C1 segment of cervical spinal cord (tissue), 14 donors: ENCODE measurements at places on chromosomes 16 and 17.
A peak's percentile ranks its signal among the peaks of the same experiment; 100 is the strongest.

DNA sequence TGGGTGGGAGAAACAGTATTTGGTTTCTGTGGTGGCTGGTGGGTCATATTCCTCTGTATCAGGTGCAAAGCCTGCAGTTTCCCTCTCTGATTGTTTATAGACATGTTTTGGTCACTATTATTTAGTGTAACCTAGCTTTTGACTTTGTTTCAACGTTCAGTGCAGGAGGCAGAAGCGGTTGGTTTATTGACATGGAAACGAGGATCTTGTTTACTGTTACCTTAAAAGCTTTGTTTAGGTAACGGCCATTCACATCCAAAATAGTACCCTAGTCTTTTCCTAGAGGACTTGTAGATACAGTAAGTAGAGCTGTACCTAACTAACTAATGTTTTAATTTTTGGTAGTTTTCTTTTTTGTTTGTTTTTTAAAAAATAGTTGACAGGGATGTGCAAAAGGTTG lies 3.5 kb downstream of the MSI2 start:
- DNase-seq, result no peak

- no peak for DNase-seq
These were observed 4.2 kb downstream of the IRX3 start for GRCh38 chr16:54282202-54282927.

DNA sequence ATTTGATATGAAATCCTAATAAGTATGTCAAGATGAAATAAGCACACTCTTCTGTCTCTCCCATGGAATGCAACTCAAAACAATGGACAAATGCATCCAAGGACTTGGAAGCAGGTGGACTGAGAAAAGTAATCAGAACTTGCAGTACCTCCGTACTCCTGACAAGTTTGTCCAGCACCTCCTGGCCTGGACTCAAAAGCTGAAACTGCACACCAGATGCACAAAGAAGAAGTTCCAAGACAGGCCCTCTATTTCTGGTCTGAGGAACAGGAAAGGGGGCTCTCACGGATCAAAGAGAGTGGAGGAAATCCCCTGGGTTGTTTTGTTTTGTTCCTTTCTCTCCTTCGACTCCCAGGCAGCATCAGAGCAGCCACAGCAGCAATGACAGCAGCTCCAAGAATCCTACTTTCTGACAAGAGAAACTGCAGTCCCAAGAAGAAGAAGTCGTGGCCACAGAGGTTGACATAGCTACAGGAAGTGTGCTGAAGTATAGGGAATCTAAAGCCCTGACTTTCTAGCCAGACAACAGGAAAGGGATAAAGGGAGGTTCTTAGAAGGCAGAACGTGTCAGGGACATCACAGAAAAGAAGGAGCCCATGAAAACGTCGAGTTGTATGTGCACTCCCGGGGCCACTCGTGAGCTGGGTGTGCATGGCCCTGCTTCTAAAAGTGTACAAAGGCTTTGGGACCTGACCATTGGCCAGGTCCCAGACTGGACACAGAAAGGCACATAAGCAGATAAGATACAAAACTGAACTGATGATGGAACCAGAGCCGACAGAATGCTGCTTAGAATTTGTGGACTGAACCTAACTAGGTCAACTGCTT lies 29.3 kb downstream of the AKAP10 start:
- DNase-seq, result no peak

DNA sequence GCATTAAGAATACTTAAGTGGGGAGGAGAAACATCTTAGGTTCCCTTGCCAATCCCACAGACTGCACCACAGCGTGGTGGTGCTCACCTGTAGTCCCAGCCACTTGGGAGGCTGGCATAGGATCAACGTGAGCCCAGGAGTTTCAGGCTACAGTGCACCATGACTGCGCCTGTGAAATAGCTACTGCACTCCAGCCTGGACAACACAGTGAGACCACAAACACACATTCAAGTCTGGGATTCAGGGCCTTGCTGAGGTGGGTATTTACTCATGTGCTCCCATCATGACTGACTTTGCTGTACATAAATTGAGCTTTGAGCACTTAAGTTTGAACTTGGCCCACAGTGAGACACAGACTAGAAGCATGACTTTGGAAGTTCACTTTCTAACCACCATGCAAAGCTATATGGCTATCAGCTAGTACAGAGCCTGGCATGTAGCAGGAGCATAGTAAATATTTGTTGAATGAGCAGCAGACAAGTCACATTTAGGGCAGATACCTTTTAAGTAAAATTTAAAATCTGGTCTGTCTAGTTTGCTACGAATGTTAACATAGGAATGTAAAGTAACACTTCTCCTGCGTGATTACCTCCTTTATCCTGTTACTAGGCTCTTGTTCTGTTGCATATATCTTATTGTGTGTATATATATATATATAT lies 33.5 kb downstream of the CEP95 start:
- no peak for DNase-seq

DNA sequence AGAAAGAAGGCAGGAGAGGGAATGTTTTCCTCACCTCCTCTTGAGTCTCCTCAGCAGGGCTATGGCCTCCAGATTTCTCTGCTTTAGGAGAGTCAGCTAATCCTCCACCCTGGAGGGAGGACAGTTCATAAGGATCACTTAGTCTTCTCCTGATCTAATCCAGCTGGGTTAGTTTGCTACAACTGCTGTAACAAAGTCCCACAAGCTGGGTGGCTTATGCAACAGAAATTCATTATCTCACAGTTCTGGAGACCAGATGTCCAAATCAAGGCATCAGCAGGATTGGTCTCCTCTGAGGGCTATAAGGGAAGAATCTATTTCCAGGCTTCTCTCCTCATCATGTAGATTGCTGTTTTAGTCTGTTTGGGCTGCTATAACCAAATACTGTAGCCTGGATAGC lies 40.6 kb upstream of the XYLT1 start:
- DNase-seq, result no peak

GRCh38 chr16:77974883-77975282 lies 47.5 kb upstream of the CLEC3A start:
- no peak for DNase-seq

- DNase-seq, result no peak
These were observed 90.7 kb upstream of the CREBBP start for GRCh38 chr16:3971261-3971660.

DNA sequence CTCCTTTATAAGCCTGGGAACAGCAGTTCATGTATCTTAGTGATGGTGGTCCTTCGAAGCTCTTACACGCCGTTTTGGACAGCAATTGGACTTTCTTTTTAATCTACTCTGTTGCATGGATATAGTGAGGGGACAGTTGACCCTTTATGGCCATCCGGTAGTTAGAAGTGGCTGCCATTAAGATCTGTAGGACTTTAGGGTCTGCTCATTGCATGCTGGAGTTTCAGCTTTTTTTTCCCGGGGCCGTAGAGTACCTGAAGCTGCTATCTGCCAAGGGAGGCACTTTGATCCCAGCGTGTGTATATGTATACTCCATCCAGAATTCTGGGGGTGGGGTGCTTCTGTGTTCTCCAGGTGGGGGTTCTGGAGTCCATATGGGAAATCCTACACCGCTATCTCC lies 1.2 kb downstream of the CYB5D1 start:
- DNase-seq, result no peak

DNA sequence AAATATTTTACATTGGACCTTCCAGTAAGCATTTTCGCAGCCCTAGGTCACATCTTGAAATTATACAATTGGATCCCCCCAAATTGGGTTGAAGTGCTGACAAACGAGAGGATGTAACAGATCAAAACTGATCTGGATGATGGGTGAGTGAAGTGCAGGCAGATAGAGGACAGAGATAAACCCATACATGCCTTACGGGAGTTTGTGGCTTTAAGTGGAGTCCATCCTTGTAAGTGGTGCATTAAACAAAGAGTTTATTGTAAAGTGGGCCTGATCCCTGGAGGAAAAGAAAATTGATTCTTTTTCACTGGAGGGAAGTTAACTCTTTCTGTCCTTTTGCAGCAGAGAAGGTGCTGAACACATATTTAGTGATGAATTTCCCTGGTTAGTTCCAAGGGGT lies 39.0 kb upstream of the KCNJ2 start:
- no peak for DNase-seq

- DNase-seq, result no peak
These were observed at the start of gene HOXB9 for GRCh38 chr17:48626245-48627117. Gene HOXB9 (minus strand): TSS chr17:48626358. CDS start chr17:48626269, 89 bp downstream.

GRCh38 chr16:15757077-15757386 lies 99.8 kb downstream of the MYH11 start:
- no peak for DNase-seq

GRCh38 chr17:37430051-37430627 lies 23.5 kb downstream of the TADA2A start:
- no peak for DNase-seq

- no peak for DNase-seq
These were observed 302.9 kb downstream of the CPPED1 start for GRCh38 chr16:12500771-12501170.

DNA sequence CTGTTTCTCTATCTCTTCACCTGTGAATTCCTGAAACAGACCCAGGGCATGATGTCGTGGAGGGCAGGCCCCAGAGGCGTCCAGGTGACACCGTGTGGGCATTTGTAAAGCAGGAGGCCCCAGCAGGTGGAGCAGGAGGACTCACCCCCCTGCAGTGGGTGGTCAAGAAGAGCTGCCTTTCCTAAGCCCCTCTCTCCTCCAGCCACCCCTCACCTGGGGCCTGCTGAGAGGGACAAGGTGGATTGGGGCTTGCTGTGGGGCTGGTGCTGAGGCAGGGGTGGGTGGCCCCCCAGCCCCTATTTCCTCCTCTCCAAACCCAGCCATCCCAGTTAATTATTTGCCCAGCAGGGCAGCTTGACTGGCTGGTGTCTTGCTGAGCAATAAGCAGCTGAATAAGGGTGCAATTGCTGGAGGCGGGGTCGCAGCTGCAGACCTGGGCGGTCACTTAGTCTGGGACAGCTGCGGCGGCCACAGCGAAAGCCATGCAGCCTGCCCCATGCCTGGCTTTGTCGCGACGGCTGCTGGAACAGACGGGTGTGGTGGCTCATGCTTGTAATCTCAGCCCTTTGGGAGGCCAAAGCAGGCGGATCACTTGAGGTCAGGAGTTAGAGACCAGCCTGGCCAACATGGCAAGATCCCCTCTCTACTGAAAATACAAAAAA lies 56.4 kb downstream of the JPH3 start:
- DNase-seq, result no peak

DNA sequence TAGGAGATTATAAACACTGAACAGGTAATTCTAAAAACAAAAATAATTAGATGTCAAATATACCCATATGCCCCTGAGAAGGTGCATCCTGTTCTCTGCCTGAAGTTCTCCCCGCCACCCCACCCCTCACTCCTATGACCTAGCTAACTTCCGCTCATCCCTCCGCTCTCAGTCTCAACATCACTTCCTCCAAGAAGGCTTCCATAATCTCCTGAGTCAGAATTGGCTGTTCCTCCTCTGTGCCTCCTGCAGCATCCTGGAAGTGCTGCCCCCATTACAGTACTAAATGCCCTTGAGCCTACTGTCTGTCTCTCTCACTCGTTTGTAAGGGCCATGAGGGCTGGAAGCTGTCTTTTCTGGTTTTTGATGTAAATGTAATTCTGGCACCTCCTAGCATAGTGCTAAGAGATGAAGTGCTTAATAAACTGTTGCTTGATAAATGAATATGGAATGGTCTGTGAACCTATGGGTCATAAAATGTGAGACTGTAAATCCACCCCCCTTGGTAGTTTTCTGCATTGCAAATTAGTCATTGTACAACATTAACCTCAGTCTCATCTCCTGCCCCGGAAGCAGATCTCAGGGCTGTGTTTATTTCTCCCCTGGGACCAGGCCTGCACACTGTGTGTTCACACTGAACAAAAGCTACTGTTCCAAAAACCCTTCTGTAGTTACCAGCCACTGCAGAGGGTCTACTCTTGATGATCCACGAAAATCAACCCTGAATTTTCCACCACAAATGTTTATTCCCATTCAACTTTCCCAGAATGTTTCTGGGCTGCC lies 3.9 kb upstream of the MYO1D start:
- no peak for DNase-seq

DNA sequence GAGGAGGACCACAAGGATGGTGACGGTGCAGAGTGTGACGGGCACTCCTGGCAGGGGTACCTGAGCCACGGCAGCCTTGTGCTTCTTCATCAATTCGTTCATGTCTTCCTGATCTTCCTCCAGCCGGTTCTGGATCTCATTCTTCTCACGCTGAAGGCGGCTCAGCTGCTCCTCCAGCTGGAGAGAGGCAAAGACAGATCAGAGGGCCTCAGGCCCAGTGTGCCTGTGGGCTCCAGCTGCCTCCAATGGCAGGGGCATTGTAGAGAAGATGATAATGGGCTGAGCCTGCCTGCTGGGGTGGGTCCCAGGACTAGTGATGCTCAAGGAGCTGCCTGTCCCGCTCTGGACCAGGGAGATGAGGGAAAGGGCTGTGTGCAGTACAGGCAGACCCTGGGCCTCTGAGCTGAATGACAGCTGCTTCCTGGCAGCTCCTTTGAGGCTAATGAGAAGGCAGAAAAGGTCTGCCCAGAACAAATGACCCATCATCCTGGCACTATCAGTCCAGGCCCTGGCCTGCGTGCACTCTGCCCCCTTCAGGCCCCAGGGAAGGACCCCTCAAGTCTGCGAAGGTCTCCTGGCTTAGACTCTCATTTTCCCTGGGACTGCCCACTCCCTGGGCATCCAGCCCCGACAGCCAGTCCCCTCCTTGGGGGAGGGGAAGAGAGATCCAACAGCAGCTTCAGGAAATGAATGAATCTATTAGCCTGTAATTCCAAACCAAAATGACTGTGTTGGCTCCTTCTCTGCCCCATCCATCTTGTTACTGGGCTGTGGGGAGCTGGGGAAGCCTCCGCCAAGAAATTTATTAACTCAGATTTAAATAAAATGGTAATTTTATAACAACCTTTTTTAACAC lies 48.0 kb downstream of the PIPOX start:
- peak; percentile 9 for DNase-seq

GRCh38 chr17:56480501-56480900 lies 113.0 kb upstream of the NOG start:
- DNase-seq, result no peak

DNA sequence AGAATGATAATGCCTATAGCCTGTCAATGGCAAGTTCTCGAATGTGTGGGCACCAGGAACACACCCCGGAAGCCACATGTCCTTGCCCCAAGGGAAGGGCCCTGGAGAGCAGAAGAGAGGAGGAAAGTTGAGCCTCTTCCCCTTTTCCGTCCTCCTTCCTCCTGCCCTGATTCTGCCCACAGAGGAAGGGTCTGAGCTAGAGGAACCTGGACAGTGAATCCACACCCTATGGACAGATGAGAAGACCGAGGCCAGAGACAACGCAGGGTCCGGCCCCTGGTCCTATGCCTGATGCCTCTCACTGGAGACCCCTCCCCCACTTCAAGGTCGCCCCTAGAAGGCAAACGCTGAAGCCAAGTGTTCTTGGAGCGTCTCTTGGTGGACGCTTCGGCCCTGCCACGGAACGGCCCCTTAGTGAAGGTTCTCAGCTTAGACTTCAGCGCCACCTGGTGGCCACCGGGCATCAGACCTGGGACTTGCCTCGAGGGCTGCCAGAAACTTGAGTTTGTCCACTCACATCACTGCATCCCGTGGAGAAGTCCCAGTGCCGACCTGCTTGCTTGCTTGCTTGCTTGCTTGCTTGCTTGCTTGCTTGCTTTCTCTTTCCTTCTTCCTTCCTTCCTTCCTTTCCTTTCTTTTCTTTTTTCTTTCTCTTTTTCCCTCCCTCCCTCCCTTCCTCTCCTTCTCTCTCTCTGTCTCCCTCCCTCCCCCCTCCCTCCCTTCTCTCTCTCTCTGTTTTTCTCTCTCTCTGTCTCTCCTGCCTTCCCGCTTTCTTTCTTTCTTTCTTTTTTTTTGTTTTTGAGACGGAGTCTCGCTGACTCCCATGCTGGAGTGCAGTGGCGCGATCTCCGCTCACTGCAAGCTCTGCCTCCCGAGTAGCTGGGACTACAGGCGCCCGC lies 20.6 kb upstream of the SPNS3 start:
- peak; percentile 61 for DNase-seq

- no peak for DNase-seq
These were observed 8.9 kb upstream of the GALK1 start for GRCh38 chr17:75773808-75774470.

GRCh38 chr17:58411408-58411894 lies 5.9 kb downstream of the RNF43 start:
- no peak for DNase-seq
